Activated CD8-positive, alpha-beta memory T cell treated with anti-CD3 and anti-CD28 coated beads for 1 hour (primary cell): ENCODE measurements at places on chromosomes 7 and 10.

GRCh38 chr10:93357680-93358079 is 124.5 kb downstream of the MYOF start:
- no peak for DNase-seq

DNA sequence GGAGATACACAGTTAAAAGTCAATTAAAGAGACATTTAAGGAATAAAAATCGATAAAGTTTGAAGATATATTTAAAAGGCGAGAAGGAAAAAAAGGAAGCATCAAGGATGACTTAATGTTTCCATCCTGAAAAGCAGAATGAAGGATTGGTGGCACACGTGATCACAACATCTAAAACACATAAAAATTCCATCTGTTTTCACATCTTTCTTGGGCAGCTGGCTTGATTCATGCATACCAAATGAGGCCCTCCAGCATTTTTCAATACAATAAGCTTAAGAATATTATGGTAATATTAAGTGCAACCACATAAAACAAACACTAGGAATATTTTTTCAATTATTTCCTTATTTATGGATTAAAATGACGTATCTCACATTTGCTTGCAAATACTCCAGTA is 112.6 kb downstream of the TPK1 start:
- no peak for DNase-seq

DNA sequence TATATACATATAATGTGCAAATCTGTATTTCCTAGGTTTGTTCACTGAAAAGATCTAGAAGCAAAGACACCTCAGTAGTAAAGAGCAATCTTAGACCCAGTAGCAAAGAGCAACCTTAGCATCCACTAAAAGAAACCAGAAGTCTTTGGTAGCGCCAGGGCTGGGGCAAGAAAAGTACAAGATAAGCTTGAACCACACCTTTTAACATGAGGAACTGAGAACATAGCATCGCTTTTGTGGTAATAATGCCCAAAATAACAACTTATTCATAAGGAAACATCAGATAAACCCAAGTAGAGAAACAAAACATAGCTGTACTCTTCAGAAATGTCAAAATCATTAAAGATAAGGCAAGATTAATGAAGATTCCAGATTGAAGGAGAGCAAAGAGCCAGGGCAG is 173.4 kb downstream of the IMMP2L start:
- no peak for DNase-seq

DNA sequence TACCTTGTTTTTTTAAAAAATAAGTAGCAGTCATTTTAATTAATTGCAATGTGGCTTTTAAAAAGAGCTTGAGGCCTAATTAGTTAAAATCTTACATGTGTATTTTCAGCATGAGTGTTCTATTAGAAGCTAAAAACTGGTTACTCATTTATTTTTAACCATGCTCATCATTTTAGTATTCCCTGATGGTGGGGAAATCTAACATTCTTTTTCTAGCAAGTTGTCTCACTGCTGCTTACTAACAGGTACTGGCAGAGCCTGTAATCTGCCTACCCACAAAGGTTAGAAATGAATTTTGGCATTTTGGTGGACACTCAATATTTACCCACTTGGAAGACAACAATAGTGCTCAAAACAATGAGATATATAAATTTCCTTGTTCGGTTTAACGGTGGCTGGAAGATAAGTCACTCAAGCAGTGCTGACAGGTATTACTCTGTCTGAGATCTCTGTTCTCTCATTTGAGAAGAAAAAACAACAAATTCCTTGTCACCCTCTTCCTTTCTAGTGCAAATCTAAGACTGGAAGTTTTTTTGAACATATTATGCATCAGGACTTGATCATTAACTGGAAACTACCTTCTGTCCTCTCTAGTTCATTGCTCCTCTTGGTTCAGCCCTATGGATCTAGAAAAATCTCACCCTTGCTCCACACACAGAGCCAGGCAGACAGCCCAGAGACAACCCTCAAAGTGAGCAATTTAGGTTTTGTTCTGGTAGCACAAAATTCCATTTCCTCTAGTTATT is 83.3 kb downstream of the VWDE start:
- DNase-seq = no peak

DNA sequence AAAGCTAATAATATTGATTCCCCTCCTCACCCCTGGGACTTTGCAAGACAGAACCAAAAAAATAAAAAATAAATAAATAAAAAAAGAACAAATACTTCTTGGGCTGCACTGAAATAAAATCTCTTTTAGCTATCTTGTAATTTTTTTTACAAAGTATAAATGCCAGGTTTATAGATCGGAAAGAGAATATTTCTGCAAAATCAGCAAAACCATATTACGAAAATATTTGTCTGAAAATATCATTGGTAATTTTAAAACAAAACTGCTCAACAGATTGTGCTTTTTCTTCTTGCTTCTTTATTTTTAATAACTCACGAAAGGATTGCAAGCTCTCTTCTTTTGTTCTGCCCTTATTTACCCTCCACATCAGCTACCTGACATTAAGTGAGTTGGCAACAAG is 213.3 kb downstream of the PLXDC2 start:
- DNase-seq = no peak

DNA sequence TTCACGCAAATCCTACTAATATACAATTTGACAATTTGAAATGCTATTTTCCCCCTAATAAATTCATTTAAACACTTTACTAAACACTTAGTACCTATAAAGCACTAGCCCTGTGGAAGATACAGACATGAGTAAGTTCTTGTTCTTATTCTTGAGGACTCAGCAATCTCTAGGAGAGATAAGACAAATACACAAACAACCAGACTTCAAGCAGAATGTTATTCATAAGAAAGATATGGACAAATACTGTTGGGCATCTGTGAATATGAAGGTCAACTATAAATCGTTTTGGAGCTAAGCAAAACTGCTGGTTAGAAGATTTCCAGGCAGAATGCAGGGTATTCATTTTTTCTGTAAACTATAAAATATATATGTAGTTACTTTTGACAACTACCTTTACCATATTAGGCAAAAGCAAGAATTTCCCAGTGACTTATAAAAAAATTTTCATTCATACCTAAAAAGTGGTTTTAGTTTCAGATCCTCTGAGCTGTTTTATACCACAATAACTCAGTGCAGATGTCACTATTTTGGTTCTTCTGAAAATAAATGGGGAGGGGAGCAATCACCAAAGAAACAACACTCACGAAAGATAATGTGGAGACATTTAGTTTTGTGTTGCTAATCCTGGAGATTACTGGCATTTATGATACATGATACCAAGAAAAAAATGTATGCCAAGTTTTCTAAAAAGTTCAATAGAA is 3.8 kb downstream of the VPS41 start:
- DNase-seq = no peak

GRCh38 chr10:32318476-32318896 is 28.5 kb downstream of the EPC1 start:
- no peak for DNase-seq

DNA sequence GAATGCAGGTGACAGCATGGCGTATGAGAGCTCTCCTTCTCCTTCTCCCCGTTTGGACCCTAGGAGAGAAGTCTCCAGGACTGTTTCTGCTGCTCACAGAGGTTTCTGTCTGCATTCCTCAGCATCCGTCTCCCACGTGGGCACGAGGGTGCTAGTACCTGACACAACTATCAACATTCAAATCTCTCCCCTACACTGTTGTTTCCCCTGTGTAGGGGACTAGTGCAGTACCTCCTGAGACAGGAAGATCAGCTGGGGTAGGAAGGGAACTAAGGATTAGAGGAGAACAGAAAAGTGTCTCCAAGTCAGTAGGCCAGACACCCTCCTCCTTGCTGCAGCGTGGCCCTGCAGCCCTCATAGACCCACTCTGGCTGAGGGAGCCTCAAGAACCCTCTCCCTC is 29.0 kb downstream of the STOX1 start:
- no peak for DNase-seq

DNA sequence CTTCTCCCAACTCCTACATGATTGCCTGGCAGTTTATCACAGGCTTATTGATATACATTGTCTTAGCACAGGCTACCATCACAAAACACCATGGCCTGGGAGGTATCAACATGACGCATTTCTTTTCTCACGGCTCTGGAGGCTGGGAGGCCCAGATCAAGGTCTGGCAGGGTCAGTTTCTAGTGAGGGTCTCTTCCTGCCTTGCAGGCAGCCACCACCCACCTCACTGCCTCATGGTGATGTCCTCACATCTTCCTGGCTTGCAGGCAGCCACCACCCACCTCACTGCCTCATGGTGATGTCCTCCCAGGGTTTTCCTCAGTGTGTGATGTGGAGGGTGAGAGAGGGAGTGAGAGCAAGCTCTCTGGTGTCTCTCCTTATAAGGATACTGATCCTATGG is 599.3 kb upstream of the MKI67 start:
- no peak for DNase-seq

DNA sequence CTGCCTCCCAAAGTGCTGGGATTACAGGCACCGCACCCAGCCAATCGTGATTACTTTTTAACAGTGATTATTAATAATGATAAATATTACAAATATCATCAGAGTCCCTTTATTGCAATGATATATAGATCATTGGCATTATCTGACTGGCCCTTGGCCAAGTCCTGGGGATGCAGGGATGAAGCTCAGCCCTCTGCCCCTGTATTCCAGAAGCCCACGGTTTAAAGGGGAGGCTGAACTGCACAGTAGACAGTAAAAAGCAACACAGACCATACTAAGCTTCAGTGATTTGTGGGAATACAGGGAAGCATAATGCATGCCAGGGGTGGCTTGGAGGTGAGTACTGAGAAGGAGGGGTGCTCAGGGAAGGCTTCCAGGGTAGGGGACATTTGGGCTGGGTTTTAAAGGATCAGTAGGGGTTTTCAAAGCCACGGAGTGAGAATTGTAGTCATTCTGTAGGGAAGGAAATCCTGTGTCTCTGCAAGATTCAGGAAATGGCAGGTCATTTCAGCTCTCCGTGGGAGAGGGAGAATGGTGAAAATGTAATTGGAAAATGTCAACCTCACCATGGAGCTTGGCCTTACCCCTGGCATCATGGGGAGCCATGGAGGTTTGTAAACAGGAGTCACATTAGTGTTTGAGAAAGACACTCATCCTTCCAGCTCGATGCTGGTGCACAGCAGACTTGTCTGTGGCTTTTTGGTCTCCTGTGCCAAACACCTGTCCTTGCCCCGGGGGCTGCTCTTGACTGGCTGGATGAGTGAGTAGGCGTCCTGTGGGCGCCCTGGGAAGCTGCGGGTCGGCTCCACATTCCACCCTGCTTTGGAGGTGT is 8.8 kb downstream of the ADAMTS14 start:
- no peak for DNase-seq

GRCh38 chr10:5858811-5859210 is 30.9 kb downstream of the ANKRD16 start:
- DNase-seq = no peak

- no peak for DNase-seq
Measured at GRCh38 chr10:50522908-50523307, 100.8 kb downstream of the SGMS1 start.

DNA sequence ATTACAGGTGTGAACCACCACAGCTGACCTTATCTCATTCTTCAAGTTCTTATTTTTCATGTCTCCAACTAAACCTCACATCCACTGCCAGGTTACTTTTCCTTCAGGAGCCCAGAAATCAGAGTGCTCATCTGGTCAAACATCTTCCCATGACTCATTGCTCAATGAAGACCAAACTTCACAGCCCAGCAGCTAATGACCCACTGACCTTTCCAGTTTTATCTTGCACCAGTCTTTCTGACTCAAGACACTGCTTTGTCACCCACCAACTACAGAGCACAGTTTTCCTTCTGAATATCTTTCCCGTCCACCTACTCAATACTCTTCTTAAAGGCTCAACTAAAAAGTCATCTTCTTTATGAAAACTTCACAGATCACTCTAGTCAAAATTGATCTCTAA is 245.1 kb downstream of the CHCHD3 start:
- no peak for DNase-seq
